Fibroblast of villous mesenchyme (primary cell): ENCODE measurements at places on chromosomes 12 and 14. TPM values are rescaled to one million over a fixed set of nuclear protein-coding genes. Genes with fewer than 3 reads are reported as not detected.

GRCh38 chr12:6533923-6534694 lies at the start of gene GAPDH:
TSS of gene GAPDH (plus strand) at chr12:6534517. CDS start at chr12:6534833, 316 bp downstream.
- DNase-seq, result peak; percentile 97

DNA sequence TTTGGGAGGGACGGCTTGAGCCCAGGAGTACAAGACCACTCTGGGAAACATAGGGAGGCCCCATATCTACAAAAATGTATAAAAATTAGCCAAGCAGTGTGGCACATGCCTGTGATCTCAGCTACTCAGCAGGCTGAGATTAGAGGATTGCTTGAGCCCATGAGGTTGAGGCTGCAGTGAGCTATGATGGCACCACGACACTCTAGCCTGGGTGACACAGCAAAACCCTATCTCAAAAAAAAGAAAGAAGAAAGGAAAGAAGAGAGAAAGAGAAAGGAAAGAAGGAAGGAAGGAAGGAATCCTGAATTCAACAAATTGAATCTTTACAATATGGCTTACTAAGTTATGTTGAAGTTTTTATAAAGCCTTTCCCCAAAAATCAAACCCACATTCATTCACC lies 2.1 kb downstream of the KIF21A start:
- DNase-seq, result no peak

AGAP2 gene
- total RNA-seq, result 0.32 and 0.43 TPM in 2 replicates

MEG3 gene
- total RNA-seq, result 120 and 187 TPM in 2 replicates

DNA sequence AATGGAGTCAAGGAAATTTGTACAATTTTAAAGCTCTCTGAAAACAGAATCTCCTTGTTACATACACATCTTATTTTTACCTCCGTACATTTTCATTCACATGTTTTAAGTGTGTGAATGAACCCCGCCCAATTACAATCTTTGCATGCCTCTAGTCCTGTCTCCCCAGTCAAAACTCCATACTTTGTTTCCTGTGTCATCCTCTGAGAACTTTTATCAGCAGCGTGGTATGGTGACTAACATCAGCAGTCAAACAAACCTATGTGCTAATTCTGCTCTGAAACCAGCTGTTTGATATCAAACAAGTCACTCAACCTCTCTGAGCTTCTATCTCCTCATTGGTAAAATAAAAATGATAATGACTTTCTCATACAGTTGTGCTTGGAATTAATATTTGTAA lies 15.8 kb upstream of the ERGIC2 start:
- peak; percentile 22 for DNase-seq

GRCh38 chr12:107362960-107363359 lies 269.6 kb upstream of the CRY1 start:
- no peak for DNase-seq

DNA sequence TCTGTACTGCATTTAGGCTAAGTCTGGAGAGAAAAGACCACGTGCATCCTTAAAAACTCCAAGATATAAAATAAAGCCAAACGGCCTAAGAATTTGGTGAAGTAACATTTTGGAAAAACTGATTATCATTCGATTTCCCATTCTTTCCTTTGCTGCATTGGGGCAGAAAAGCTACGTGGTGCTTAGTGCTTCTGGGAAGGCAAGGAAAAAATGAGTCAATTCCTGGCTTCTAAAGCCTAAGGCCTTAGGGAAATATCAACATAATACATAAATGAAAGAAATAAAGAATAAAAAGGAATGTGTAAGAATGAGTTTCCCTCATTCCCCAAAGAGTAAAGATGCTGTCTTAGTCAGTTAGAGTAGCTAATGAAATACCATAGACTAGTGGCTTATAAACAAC lies 520.5 kb downstream of the GLT1D1 start:
- DNase-seq, result no peak

DNA sequence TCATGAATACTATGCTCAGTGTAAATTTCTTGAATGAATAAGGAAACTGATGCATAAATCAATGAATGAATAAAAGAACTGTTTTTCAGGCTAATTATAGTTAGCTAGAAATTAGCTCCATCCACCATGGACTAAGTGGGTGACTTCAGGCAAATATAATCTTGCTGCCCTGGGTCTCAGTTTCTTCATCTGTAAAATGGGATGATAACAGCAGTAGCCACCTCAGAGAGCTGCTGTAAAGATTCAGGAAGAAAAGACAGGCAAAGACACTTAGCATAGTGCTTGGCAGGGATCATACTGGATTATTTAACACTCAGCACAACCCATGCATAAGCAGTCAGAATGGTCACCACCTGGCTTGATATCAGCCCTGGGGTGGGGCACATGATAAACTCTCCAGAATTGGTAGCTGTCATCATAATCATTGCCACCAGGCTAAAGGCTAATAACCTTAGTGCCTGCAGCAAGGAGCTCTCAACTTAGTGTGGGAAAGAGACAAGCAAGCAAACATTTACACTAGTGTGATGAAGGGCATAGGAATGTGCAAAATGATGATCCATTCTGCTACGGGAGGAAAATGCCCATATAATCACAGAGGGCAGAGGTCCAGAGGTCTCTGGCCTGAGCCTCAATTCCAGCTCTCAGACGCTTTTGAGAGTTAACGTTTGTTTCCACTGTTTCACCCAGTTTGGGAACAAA lies 234.7 kb upstream of the TBX3 start:
- peak; percentile 86 for DNase-seq
